ENCODE measurements at places on chromosomes 16 and 17.

DNA sequence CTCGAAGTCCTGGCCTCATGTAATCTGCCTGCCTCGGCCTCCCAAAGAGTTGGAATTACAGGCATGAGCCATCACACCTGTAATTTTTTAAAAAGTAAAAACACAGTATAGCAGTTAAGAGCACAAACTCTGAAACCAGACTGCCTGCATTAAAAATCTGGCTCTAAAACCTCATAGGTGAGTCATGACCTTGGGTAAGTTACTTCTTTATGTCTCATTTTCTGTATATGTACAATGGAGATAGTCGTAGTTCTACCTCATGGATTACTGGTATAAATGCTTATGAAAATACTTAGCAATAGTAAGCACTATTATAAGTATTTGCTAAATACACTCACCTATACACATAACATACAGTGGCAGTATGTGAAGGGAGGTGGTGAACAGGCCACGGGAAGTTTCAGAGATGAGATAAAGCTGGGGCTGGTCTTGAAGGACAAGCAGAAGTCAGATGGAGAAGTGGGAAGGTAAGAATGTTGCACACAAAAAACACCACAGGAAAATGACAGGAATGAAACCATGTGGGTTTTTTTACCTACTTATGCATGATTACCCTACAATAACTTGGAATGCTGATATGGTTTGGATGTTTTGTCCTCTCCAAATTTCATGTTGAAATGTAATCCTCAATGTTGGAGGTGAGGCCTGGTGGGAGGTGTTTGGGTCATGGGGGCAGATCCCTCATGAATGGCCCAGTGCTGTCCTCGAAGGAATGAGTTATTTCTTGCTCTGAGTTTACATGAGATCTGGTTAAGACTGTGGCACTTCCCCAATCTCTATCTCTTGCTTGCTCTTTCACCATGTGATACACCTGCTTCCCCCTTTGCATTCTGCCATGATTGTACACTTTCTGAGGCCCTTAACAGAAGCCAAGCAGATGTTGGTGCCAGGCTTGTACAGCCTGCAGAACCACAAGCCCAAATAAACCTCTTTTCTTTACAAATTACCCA lies 33.9 kb downstream of the ZNF652 start:
- DNase-seq = no peak

GRCh38 chr17:79546386-79546785 lies 64.5 kb downstream of the RBFOX3 start:
- no peak for DNase-seq

DNA sequence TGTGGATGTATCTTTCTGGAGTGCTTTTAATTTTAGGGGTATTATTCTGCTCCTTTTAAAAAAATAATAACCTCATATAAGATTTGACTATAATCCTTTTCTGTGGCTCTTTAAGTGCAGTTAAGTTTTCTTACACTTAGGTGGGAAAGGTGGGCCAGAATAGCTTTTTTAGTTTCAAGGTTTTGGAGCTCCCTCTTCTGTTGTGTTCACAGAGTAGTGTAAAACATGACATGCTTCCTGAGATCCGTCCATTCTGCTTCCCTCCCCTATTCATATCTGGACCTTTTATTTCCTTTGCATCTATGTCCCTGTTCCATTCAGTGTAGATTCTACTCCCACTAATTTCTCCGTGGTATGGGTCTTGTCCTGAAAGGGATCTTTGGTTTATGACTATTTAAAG lies 12.8 kb downstream of the LRRC36 start:
- DNase-seq = no peak

GRCh38 chr17:83077939-83078338 lies 1.5 kb upstream of the METRNL start:
- DNase-seq = no peak

- DNase-seq = no peak
These were observed 19.1 kb downstream of the ZFHX3 start for GRCh38 chr16:73028721-73029361.

Data from D721Med (cell line).